ENCODE measurements at places on chromosomes 6 and 20. TPM values are rescaled to one million over a fixed set of nuclear protein-coding genes. Genes with fewer than 3 reads are reported as not detected.

The ZC2HC1B gene
- 0.26 TPM for total RNA-seq

The PRDM13 gene
- total RNA-seq: not detected

The VGLL2 gene
- not detected for total RNA-seq

The GRM1 gene
- total RNA-seq: 0.26 TPM

The TFEB gene
- 4.4 TPM for total RNA-seq

The C2 gene
- 19.1 TPM for total RNA-seq

The ABHD16B gene
- total RNA-seq: not detected

The MMP24 gene
- total RNA-seq: 1.4 TPM

The ETV7 gene
- 6.7 TPM for total RNA-seq

The PROKR2 gene
- not detected for total RNA-seq

The CST4 gene
- not detected for total RNA-seq

The HCK gene
- total RNA-seq: 0.11 TPM

The ZSCAN23 gene
- 2.5 TPM for total RNA-seq
